ENCODE measurements at places on chromosomes 1 and 21.

GRCh38 chr21:15775981-15776380, 46.2 kb downstream of the USP25 start:
- no peak for DNase-seq

GRCh38 chr1:5992814-5993555, 760 bp upstream of the NPHP4 start:
- DNase-seq: no peak

GRCh38 chr1:67682659-67683197, 2.3 kb upstream of the GADD45A start:
- DNase-seq: no peak

DNA sequence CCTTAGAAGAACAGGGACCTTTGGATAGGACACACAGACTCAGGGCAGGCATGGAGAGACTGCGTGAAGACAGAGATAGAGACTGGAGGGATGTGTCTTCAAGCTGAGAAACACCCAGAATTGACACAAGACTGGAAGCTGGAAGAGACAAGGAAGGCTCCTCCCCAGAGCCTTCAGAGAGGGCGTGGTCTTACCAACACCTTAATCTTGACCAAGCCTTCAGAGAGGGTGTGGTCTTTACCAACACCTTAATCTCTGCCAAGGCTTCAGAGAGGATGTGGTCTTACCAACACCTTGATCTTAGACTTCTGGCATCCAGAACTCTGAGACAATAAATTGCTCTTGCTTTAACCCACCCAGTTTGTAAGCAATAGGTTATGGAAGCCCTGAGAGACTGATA, 481.4 kb upstream of the VAMP3 start:
- no peak for DNase-seq

DNA sequence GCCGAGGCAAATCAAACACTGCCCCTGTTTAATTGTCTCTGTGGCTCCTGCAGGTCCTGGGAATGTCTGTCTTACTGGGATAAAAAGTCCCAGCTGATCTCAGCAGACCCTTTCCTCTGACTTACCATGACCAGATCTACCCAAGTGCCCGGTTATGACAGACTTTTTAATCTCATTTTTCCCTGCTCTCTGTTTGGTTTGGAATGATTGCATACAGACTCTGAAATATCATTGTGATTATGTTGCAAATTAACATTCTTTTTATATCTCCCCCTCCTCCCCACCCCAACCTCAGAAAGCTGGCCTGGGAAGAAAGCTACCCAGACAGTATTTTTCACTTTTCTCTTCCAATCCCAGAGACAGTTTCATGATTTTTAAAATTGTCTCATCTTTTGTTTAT, 16.3 kb downstream of the RAB7B start:
- DNase-seq: no peak

DNA sequence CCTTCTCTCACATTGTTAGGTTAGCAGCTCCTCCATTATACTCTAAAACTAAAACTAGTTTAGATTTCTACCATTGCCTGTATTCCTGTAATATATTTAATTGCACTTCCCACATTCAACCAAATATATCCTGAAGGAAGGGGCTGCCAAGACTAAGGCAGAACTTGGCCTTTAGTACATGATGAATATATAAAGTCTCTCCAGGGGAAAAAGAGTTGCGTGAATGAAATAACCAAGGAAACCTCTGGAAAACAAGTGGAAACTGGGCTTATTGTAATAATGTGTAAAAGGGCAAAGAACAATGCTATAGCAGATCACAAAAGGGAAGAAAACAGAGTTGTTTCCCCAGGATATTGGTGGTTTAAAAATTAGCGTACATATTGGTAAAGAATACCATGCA, 1012.5 kb upstream of the PRMT6 start:
- DNase-seq: no peak

DNA sequence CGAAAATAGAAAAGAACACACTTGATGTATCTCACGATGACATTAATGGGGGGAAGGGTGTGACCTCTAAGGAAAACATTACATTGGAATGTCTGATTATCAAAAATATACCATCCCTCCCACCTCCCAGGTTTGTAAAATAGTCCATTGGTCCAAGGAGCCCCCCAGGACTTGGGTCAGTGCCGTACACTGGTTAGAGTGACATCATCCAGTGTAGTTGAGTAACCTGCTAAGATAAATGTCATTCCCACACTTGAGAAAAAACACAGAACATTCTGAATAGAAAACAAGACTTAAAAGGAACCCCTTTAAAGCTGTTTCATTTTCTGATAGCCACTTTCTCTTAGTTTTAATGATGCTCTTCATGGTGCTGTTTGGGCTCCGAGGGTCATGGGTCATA, 15.2 kb downstream of the DDX20 start:
- no peak for DNase-seq

DNA sequence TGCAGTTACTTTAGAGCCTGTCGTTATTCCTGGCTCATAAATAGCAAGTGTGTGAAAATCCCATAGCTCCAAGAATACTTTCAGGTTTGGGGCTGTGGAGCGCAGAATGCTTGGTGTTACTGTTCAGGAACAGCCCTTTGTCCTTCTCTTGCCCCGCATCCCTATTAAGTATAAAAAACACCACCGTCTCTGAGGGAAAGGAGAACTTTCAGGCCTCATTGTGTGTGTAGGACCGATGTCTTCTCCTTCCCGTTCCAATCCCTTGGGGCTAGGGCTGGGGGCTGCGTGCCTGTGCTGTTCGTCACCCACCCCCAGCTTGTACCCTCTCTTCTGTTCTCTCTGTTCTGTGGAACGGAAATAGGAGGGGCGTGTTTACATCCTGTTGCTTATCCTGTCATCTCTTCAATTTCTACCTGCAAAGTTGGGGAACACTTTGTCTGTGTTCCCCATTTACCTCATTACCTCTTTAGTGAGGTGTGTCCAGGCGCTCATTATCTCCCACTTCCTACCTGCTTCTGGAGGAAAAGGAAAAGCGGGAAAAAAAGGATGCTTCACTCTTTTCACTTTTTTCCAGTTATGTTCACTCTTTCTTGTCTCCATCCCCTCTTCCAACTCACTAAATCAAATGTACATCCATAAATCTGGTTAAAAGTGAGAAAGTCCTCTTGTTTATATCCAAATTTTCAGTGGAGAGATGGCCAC, 788 bp upstream of the TXNIP start:
- DNase-seq: peak; percentile 64

GRCh38 chr21:39952265-39952664, 85.0 kb downstream of the PCP4 start:
- DNase-seq: no peak

GRCh38 chr1:109090196-109091077, at the start of gene TMEM167B:
TSS of gene TMEM167B (plus strand) at chr1:109090764. CDS start at chr1:109090873, 109 bp downstream.
- peak; percentile 82 for DNase-seq

DNA sequence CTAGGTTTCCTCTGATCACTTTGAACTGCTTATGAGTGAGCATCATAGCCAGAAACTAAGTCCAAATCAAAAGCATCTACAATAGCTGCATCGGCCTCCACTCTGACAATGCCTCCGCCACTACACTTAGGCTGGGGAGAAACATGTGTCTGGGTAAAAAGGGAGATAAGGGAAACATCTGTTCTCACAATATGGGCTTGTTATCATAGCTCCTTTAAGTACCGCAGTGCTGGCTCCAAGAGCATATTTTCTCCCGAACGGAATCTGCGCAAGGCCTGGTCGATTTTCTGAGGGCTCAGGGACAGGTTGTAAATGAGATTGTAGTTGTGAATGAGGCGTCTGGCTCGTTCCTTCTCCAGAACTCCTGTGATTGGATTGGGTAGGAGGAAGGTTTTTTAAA, 63.9 kb upstream of the CYP2J2 start:
- no peak for DNase-seq

GRCh38 chr1:64472805-64473204, 2.9 kb downstream of the CACHD1 start:
- no peak for DNase-seq

DNA sequence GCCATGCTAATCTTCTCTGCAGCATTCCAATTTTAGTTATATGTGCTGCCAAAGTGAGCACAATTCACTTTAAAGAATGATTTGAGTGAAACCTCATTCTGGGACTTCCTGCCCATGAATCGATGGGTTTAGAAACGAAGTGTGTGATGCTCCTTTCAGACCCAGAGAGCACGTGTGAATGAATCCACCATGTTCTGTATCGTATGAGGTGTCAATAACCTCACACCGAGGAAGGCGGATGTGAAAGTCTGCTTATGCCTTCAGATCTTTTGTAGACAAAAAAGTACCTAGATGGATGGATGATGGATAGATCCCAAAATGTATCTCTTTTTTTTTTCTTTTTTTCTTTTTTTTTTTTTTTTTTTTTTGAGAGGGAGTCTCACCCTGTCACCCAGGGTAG, 13.8 kb downstream of the UBASH3A start:
- no peak for DNase-seq

DNA sequence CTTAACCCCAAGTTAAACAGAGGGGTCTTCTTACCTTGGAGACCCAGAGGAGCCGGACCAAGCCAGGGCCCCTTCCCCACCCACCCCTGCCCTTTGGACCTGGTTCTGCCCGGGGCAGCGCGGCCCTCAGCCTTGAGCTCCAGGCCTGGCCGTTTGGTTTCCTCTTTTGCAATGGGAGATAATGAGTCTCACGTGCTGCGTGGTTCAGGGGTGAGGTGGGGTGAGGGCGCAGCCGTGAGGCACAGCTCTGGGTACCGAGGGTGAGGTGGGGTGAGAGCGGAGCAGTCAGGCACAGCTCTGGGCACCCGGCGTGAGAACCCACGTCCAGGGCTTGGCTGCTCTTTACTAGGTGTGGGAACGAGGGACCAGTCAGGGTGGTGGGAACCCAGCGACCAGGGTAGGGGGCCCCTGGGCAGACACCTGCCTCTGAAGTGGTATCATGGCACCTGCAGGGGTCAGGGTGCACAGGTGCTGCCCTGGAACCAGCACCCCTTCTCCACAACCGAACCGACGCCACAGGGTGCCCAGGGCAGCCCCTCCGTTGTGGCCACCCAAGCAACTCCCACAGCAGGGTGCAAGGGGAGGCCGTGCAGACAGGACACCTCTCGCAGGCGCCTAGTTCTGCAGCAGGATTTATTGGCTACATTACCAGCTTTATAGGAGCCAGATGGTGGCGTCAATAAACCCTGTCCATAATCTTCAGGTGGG, 182.2 kb downstream of the PRDM16 start:
- no peak for DNase-seq

DNA sequence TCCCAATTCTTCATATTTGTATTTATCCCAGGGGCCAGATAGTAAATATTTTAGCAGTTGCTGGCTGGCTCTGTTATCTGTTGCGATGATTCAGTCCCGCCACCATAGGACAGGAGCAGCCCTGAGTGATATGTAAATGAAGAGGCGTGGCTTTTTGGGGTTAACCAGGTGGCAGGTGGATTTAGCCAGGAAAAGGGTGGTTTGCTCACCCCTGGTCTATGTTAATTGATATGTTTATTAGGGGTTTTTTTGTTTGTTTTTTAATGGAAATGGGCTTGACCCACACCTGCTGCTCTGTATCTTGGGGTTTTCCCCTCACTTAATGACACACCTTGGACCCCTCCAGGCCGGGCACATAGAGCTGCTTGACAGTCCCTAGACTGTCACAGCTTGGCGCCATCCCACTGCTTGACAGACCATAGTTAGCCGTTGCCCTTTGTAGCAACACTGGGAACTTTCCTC, 62.8 kb downstream of the PIK3CD start:
- DNase-seq: peak; percentile 40

DNA sequence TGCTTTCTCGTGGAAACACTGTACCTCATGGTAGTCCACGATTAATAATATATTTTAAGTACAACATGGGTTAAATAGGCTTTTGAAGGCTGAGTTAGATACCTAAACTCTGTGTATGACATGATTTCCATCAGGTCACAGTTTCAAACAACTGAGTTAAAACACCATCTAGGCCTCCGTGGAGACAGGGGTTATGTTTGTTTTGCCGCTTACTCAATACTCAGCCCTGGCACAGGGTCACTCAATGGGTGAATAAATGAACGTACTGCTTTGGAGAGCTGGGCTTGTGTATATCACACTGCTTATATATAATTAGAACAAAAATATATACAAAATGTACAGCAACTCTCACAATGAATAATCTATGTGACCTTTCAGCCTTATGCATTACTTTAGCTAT, 72.5 kb downstream of the PLPPR5 start:
- DNase-seq: no peak

DNA sequence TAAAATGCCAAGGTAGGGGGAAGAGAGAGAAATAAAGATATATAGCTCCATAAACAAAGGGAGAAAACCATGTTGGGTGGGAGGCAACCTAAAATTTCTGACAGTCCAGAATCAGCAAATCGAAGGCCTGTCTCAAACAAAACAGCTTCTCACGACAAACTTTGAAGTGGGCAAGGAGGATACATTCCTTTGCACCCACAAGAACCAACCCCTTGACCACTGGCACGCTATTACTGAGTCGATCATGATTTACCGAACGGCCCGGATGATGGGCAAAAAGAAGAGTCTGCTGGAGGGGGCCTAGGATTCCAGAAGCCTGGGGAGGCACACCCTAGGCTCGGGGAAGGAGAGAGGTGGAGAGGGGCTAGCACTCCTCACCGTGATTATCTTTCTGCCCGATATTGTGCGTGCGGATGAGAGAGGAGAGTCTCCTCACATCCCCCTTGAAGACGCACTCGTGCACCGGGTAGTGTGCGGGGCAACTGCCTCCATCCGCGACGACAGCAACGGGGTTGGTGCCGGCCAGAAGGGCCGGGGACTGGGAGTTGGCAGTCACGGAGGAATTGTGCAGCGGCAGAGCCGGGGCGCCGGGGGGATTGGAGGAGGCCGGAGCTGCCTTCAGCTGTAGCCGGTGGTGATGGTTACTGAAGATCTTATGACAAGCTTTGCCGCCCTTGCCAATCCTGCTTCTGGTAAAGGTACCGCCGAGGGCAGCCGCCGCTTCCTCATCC, 756 bp downstream of the ANKRD13C start:
- DNase-seq: peak; percentile 14

DNA sequence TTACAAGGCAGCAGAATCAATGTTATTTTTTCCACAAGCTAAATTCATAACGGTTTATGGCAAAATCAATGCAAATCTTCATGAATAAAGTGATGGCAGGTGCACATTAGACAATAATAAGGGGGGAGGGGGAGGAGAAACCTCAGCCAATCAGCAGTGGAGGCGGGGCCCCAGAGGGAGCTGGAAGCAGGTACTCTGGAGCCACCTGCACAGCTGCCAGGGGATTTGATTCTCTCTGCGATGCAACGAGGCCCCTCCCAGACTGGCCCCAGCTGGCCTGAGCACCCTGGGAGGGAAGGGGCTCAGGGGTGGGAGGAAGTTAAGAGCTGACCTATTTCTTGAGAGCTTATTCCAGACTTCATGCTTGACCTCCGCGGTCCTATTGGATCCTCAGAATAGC, 127.8 kb upstream of the IGSF21 start:
- no peak for DNase-seq

DNA sequence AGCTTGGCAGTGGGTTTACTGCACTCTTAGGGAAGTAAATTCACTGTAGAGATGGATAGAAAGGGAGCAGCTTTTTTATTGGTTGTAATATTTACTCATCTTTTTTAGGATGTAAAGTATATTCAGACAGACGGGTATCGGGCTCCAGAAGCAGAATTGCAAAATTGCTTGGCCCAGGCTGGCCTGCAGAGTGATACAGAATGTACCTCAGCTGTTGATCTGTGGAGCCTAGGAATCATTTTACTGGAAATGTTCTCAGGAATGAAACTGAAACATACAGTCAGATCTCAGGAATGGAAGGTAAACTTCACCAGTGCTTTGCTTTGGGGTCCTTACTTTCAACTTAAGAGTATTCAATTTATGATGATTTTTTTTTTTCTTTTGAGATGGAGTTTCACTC, 3.2 kb downstream of the UHMK1 start:
- no peak for DNase-seq

All from activated gamma-delta T cell treated with Interleukin-2 at 50 U/mL for 16 hours (primary cell).